ENCODE measurements at places on chromosomes 3 and 15. TPM values are rescaled to one million over a fixed set of nuclear protein-coding genes. Genes with fewer than 3 reads are reported as not detected.

The SLC24A5 gene
- not detected for total RNA-seq

The PLSCR5 gene
- total RNA-seq = not detected

The CCR5 gene
- total RNA-seq = 4.4 TPM

The NSMCE3 gene
- 6.3 TPM for total RNA-seq

The KLHDC8B gene
- total RNA-seq = 23.4 TPM

The GOLGA8M gene
- 4.9 TPM for total RNA-seq

The CELF6 gene
- 3.5 TPM for total RNA-seq

The PRR20G gene
- total RNA-seq = not detected

DNA sequence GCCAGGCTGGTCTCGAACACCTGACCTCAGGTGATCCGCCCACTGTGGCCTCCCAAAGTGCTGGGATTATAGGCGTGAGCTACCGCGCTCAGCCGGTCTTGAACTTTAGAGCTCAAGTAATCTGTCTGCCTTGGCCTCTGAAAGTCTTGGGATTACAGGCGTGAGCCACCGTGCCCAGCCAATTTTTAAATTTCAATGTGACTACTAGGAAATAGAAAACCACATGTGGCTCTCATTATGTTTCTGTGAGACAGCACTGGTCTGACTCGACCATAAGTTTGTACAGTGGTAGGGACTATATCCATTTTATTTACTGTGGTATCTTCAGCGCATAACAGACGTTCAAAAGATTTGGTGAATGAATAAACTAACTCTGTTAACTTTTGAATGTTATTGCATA lies 9.1 kb downstream of the ZFAND6 start:
- no peak for DNase-seq
- H3K27me3 ChIP-seq = no peaks in the 10 kb centered on the region
- no peak overlapping the region for H3K27ac ChIP-seq
- no peaks in the 10 kb centered on the region for H3K4me1 ChIP-seq

DNA sequence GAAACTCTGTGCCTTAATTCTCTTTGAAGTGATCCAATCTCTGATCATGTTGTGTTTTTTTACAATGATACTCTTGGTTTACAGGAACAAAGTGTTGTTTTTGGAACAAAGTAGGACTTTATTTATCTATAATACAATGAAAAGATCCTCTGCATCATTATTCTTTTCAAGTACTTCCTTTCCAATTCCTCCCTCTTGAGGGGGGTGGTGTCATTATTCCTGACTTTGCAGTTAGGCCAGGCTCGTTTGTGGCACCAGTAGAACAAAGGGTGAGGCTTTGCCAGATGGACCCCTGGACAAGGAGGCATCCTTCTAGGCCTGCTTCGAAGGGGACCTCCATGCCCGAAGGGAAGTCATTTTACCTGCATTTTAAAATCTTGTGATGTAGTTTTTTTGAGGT lies 41.7 kb upstream of the ZBTB38 start:
- H3K27ac ChIP-seq = peak overlapping the region; percentile 45
- peak; percentile 21 for DNase-seq
- no peaks in the 10 kb centered on the region for H3K36me3 ChIP-seq
- peaks cover 12% of the 10 kb centered on the region for H3K4me1 ChIP-seq

- no peaks in the 10 kb centered on the region for H3K27me3 ChIP-seq
- no peaks in the 10 kb centered on the region for H3K36me3 ChIP-seq
- H3K27ac ChIP-seq = no peak overlapping the region
- H3K4me3 ChIP-seq = no peak overlapping the region
These were observed 118.3 kb upstream of the GALNT15 start for GRCh38 chr3:16056217-16056616.

DNA sequence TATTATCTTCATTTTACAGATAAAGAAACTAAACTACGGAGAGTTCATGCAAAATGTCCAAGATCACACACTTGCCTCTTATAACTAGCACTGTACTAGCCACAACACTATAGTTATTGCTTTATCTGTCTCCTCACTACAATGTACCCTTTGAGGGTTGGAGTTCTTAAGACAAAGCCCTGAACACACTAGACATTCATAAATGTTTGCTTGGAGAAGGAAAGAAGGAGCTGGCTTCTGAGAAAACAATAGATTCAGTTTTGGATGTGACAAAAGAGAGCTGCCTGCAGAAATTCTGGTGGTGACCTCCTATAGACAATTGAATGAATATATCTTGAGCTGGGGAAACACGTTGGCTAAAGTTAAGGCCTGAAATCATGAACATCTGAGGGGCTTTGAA lies 169.9 kb upstream of the ARHGEF26 start:
- no peak for DNase-seq
- H3K4me1 ChIP-seq = no peaks in the 10 kb centered on the region
- H3K27ac ChIP-seq = no peak overlapping the region

GRCh38 chr3:71425491-71426071 lies 157.9 kb downstream of the FOXP1 start:
- H3K27ac ChIP-seq = no peak overlapping the region
- no peak for DNase-seq
- no peak overlapping the region for H3K4me3 ChIP-seq
- no peaks in the 10 kb centered on the region for H3K4me1 ChIP-seq

DNA sequence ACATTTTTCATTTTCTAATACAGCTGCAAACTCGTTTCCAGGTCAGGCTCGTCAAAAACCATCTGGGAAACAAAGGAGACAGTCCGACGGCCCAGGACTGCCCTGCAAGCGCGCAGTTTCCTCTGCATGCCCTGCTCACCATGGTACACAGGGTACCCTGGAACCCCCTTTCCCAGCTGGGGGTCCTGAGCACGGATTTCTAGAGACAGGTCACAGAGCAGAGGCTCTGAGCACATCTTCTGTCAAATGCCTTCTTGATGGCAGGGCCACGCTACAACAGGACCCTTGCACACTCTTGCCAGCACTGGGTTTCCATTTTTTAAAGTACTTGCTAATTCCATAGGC lies 8.1 kb downstream of the ZXDC start:
- peak; percentile 28 for DNase-seq
- no peaks in the 10 kb centered on the region for H3K27me3 ChIP-seq
- H3K4me3 ChIP-seq = no peak overlapping the region
- peaks cover 7% of the 10 kb centered on the region for H3K4me1 ChIP-seq
- no peak overlapping the region for H3K27ac ChIP-seq
- H3K36me3 ChIP-seq = peaks cover 79% of the 10 kb centered on the region

- no peaks in the 10 kb centered on the region for H3K27me3 ChIP-seq
- H3K36me3 ChIP-seq = no peaks in the 10 kb centered on the region
- no peak for DNase-seq
- no peak overlapping the region for H3K4me3 ChIP-seq
These were observed 54.8 kb upstream of the FSIP1 start for GRCh38 chr15:39837454-39837853.

DNA sequence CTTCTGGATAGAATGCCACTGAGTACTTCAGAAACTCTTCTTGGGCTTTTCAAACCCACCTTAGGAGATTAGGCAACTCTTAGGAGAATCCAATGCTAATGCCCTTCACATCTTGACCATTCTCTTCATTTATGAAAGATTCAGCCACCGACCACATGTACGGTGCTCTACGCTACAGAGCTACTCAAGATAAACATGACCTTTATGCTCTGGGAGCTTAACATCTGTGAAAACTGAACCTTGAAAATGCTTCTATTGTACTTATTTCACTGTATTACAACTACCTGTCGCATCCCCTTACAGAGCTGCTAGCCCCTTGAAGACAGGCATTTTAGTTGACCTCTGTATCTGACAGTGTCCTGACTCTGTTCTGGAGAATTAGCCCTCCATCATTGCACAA lies 19.5 kb upstream of the ARRDC4 start:
- no peak overlapping the region for H3K4me3 ChIP-seq
- H3K36me3 ChIP-seq = no peaks in the 10 kb centered on the region
- no peaks in the 10 kb centered on the region for H3K27me3 ChIP-seq
- no peaks in the 10 kb centered on the region for H3K4me1 ChIP-seq

Data from kidney (tissue), 22 donors.